AG08396 (cell line): ENCODE measurements at places on chromosomes 1 and 21.

DNA sequence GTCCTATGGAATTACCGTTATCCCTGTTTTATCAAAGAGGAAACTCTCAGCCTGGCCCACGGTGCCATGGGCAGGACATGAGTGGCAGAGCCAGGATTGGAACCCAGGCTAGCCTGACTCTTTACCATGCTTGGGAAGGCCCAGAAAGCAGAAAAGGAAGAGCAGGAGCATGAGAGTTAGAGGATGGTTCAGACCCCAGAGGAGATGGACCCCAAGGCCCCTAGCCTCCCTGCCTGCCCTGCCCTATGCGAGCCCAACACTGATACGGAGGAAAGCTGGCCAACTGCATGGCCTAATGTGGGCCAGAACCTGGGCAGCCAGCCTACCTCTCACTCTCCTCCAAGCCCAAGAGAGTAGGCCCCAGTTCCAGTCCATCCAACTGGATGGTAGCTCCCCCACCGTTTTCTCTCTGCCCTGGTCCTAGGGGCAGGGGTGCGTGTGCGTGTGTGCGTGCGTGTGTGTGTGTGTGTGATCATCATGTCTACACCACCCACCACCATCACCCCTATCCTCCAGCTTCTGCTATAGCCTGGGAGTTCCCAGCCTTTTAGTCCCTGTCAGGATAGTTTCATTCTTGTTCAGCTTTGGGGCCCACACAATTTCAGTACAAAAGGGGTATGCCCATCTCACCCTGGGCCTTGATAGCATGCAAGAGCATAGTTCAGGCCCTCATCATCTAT, 15.4 kb upstream of the MEX3A start:
- DNase-seq = no peak

DNA sequence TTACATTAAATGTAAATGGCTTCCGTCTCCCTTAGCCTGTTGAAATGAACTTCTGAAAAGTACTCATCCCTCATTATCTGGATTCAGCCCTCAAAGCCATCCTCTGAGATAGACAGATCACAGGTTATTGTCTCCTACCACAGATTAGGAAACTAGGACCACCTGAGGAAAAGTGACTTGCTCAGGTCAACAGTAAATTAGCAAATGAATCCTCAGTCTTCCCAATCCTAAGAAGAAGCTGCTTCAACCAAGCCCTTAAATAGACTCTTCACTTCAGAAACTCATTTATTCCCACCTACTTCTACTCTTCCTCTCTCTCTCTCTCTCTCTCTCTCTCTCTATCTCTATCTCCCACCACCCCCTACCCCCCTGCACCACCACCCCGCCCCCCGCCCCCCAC, 152.3 kb downstream of the DMRTA2 start:
- DNase-seq = no peak

- no peak for DNase-seq
Measured at GRCh38 chr1:194731025-194731424, 1544.6 kb upstream of the B3GALT2 start.

DNA sequence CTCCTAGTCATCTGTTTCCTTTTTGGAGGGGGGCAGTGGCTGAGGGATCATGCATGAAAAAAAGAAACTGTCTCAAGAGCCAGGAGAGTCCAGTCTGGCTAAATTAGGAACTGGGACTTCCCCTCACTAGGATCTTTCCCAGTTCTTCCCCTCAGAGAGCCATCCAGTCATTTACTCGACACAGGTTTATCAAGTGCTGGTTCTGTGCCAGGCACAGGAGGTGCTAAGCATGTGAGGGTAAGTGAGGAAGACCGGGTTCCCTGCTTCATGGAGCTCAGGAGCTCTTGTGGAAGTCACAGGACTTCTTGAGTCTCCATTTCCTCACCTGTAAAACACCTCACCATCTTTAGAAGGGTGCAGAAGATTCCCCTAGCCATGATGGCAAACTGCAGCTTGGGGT, 8.6 kb upstream of the NUAK2 start:
- no peak for DNase-seq

GRCh38 chr1:159239551-159240220, 35.0 kb downstream of the ACKR1 start:
- DNase-seq = no peak

DNA sequence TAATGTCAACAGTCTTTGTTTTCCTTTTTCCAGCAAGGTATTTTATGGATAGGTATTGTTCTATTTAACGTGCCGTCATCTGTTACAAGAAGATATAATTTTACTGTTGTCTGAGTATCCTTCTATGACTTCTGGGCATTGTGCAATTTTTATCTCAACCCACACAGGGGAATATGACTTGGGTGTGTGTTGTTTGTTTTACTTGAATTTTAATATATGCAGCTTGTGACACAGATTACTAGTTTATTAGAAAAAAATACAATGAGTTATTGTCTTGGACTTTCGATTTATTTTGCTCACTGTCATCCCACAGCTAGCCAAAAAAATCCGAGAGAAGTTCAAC, 111.9 kb downstream of the CACHD1 start:
- no peak for DNase-seq

- no peak for DNase-seq
Measured at GRCh38 chr1:198151688-198152087, 5.1 kb upstream of the NEK7 start.

DNA sequence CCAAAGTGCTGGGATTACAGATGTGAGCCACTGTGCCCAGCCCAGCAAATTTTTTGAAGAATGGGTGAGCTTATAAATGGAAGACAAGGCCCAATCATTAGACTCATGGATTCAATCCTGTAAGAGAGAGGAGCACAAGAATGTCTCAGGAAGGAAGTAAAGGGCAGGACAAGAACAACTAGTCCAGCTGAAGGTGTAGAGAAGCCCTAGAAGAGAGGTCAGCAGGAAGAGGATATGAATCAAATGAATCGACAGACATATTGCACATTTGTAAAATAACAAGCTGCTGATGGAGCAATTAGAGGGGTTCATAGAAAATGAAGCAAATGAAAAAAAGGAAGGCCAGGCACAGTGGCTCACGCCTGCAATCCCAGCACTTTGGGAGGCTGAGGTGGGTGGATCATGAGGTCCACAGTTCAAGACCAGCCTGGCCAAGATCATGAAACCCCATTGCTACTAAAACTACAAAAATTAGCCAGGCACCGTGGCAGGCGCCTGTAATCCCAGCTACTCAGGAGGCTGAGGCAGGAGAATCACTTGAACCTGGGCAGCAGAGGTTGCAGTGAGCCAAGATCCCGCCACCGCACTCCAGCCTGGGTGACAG, 74.9 kb downstream of the MIS18A start:
- DNase-seq = no peak

DNA sequence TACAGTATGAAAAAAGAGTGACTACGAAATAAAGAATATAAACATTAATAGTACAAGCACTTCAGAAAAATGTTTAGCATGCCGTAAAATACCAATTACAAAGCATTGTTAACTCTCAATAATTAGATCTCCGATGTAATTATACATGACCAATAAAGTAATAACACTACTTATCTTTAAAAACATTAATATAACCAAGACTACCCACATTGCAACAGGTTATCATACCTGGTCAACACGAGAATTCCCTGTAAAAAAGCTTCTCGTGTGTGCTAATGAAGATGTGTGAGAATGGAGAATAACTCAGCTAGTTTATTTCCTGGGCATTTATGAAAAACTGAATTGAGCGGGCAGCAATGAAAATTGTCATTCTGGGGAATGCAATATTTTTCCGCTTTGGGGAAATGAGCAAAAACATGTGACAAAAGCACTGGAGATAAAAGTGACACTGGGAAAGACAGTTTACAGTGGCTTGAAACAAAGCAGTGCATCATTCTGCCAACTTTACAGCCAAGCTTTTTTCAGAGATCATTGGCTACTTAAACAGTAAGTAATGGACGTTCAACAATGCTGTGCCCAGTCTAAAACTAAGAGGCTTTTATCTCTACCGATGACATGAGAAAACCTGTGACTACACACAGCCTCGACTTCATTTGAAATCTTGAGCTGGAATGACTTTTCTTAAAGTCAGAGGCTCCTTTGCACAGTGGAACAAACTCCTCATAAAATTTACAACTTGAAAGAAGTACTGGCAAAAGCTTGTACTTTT, 34.7 kb downstream of the ITPKB start:
- DNase-seq = no peak
